ENCODE measurements at places on chromosomes 4 and X.

DNA sequence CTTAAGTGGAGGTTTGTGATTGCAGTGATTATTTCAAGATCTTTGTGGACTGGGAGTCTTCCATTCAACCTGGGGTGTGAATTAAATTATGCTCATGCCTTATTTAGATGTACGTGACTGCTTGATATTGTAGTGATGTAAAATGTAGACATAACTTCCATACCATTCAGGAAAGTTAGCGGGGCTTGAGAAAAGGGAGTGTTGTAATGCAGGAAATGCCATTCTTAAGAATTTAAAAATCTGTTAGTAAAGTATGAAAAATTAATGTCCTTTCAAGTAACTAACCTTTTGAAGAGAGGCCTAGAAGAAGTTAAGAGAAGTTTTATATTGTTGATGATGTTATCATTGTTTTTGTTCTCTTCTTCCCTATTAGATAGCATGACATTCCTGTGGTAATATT lies 318.2 kb downstream of the CCSER1 start:
- no peak for DNase-seq

- no peak for DNase-seq
These were observed 1.1 kb upstream of the FMR1 start for GRCh38 chrX:147910607-147911006.

DNA sequence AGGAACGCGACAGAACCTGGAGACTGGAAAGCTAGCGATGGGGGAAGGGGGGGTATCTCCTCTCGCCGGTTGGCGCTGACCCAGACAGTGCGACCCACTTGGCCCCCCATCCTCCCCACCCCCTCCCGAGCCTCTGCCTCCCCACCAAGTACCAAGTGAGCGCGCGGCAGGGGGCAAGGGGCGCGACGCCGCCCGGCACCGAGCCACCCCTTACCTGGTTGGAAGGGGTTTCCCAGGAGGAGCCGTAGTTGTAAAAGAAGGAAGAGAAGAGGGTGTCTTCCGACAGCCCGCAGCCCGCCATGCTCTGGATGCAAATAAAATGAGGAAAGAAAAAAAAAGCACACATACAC lies 112.2 kb downstream of the DHX15 start:
- DNase-seq: no peak

DNA sequence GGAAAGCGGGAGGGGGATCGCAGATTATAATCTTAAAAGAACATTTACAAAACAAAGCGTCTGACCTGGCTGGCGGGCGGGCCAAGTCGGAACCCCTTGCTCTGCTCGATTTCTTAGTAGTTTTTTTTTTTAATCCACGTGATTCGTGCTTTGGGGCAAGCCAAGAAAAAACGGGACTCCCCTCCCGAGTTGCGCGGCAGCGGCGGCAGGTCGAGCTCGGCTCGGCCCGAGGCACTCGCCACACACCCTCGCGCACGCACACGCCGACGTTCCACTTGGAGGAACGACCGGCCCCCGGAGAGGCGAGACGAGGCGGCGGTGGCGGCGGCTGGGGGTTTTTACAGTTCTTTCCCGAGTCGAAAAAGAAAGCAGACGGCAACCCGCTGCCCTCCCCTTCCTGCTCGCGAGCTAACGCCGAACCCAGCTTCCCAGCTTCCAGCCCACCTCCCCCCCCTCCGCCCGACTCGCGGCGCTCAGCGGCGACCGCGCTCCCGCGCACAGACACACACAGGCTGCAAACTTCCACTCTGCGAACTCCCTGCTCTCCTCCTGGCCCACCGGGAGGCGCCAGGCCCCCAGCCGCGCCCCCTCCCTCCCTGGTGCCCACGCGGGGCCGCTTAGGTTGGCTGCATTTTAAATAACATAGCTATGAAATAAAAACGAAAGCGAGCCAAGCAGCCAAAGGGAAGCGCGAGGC lies 1.2 kb downstream of the BCOR start:
- DNase-seq: peak; percentile 29
